ENCODE measurements at places on chromosomes 5 and 9.

DNA sequence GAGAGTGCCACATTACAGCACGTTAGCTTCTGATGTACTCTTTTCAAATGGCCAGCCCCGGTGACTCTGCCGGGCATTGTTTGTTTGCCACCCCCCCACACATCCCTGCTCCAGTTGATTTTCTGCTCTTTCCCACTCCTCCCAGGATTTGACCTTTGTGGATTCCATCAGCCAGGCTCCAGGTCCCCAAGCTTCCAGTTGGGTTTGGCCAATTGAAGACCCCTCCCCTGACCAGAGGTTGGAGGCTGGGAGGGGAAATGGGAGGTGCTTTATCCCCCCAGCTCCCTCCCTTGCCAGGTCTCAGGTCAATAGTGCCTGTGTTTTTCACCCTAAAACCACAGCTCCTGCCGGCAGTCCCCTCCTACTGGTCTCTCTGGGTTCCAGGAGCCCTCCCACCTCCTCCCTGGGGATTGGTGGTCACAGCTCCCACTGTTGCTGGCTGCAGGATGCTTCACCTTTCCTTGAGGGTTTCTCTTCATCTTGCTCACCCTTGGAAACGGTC lies 34.9 kb downstream of the IRF1 start:
- DNase-seq = no peak

GRCh38 chr5:2168601-2169429 lies 286.1 kb upstream of the IRX4 start:
- no peak for DNase-seq

DNA sequence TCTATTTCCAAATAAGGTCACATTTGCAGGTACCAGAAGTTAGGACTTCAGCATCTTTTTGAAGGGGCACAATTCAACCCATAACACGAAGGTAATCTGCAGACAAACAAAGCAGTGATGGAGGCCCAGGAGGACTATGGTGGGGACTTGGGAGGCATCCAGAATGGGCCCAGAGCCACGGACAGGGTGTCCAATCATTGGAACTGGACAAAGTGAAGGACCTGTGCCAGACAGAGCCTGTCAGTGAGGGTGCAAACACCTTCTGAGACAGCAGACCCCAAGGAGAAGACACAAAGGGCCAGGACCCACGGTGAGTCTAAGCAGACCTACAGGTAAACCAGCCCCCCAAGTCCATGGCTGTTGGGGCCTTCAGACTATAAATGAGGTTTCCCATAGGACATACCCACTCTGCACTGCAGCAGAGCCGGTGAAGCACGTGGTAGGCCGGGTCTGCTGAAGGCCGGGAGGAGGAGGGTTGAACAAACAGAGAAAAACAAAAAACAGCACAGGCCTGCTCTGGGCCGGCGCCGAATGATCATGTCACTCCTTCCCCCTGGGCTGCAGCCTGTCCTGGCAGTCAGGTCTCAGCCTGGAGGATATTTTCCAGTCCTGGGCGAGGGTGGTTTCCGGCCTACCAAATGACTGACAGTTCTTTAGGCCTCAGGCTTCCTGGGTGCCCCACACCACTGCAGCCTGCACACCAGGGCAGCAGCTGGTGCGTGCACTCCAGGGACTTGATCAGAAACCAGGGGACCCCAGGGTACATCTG lies 84.4 kb downstream of the COL23A1 start:
- DNase-seq = no peak

- no peak for DNase-seq
These were observed 37.0 kb upstream of the RPS23 start for GRCh38 chr5:82314964-82315758.

GRCh38 chr5:180074462-180074861 lies 2.9 kb upstream of the RNF130 start:
- DNase-seq = no peak

DNA sequence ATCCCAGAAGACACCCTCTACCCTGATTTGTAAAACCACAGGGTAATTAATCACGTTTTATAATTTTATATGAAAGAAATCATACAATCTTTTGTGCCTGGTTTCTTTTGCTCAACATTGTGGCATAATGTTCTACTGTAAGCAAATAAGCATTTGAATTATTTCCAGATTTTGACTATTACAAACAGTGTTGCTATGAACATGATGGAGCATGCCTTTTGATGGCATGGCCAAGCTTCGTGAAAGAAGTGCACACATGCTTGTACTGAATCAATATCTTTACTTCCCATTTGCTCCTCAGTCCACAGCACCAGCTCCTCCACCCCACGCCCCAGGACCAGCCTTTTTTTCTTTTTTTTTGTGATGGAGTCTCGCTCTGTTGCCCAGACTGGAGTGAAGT lies 29.9 kb downstream of the ACSL6 start:
- no peak for DNase-seq

DNA sequence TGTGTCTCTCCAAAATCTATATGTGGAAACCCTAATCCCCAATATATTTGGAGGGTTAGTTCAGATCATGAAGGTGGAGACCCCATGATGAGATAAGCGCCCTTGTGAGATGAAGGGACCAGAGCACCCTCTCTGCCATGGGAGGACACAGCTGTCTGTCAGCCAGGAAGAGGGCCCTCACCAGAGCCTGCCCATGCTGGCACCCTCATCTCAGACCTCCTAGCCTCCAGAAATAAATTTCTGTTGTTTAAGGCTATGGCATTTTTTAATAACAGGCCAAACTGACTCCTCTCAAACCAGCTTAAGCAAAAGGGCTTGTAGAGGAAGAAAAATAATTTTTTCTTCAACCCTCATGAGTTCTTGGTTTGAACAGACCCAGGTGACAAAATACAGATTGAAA lies 79.2 kb upstream of the MAMDC2 start:
- no peak for DNase-seq

DNA sequence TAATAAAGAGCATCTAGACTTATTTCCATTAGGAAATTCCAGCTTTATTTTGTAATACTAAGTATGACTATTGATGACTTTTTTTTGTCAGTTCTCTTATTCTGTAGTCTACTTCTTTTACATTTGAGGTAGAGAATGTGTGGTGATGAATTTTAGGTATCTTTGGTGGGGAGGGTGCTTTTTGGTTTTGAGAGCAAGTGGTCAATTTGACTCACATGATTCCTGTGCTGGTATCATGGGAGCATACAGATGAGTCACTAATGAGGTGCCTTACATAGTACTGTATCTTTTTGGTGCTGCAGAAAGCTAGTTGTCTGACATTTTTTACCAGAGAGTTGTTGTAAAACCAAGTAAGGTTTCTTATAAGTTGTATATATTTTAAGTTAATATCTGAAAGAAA lies 35.3 kb downstream of the ERBIN start:
- no peak for DNase-seq

DNA sequence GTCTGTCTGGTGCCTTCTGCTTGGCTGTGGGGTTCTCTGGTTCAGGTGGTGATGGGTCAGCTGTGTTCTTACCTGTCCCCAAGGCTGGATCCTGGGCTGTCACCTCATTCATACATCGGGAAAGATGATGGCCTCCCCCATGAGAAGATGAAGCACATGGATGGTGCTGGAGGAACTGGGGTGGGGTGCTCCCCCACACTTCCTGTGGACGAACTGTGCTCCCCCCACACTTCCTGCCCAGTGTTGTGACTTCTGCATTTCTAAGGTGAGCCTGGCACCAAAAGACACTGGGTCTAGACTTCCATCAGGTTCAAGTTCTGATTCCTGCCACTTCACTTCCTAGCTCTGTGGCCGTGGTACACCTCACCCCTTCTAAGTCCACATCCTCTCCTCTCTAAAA lies 4.3 kb upstream of the SURF6 start:
- DNase-seq = no peak

- DNase-seq = no peak
These were observed 657.4 kb downstream of the BRINP1 start for GRCh38 chr9:118711843-118712242.
